A673 (cell line): ENCODE measurements at places on chromosomes 1 and 21.

DNA sequence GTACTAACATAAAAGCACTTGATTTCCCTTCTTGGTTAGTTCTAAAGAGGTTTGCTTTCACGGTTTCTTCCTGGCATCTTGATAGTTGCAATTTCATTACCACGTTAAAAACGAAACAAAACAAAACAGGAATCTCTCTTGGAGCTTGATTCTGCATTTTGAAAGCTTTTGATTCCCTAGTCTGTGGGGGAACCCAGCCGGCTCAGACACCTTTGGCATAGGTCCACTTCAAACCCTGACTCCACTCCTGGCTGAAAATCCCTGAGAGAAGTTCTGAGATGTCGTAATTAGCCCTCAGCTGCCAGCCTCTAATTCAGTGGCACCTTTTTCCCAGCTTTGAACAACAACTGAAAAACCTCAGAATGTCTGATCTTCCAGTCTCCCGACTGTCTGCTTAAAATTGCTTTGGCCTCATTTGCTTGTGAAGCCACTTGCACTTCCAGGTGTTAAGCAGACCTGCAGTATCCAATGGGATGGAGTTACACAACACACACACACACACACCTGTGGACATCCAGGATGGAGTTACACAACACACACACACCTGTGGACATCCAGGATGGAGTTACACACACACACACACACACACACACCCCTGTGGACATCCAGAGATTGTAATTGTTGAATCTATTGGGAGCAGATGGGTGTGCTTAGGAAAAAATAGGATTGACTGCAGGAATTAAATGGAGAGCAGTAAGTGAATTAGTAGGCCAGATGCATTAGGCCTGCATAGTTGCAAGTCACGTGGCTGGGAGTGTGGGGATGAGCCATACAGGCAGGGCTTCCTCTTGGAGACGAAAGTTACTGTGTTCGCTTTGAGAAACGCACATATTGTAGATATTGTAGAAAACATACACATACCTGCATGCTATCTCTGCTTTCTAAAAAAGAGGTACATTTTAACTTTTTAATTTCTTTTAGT, 285.6 kb upstream of the FMN2 start:
- H3K27me3 ChIP-seq = no peaks in the 10 kb centered on the region
- no peak overlapping the region for H3K27ac ChIP-seq
- no peak for DNase-seq
- H3K4me3 ChIP-seq = no peak overlapping the region
- H3K4me1 ChIP-seq = no peaks in the 10 kb centered on the region
- H3K36me3 ChIP-seq = no peaks in the 10 kb centered on the region

DNA sequence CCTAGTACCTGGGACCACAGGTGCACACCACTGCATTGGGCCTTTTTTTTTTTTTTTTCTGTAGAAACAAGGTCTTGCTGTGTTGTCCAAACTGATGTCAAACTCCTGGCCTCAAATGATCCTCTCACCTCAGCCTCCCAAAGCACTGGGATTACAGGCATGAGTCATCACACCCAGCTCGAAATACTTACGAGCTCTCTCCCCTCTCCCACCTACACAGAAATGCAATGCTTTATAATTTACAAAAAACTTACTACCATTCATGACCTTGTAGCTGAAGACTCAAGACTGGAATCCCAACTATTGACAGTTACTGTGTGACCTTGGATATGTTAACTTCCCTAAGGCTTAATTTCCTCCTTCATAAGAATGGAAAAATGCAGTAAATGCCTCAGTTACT, 18.7 kb downstream of the FOXJ3 start:
- DNase-seq = no peak
- H3K4me1 ChIP-seq = peaks cover 36% of the 10 kb centered on the region
- H3K27me3 ChIP-seq = no peaks in the 10 kb centered on the region
- H3K36me3 ChIP-seq = no peaks in the 10 kb centered on the region

DNA sequence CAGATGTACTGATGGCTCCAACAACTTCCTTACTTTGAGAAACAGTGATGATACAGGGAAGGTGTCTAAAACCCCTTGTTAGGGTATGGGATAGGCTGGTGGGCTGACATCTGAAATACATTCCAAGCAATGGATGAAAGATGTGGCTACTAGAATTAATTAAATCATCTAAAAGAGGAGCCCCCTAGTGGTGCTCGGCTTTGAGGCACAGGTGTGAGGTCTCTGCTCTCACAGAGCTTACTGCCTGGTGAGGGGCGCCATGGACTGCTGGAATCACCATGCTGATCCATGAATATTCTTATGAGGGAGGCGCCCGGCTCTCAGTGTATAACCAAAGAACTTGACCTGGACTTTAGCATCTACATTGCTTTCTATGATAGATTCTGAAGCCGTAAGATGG, 48.5 kb downstream of the GNG4 start:
- H3K4me3 ChIP-seq = no peak overlapping the region
- H3K27me3 ChIP-seq = no peaks in the 10 kb centered on the region
- peak; percentile 22 for DNase-seq
- H3K36me3 ChIP-seq = no peaks in the 10 kb centered on the region

DNA sequence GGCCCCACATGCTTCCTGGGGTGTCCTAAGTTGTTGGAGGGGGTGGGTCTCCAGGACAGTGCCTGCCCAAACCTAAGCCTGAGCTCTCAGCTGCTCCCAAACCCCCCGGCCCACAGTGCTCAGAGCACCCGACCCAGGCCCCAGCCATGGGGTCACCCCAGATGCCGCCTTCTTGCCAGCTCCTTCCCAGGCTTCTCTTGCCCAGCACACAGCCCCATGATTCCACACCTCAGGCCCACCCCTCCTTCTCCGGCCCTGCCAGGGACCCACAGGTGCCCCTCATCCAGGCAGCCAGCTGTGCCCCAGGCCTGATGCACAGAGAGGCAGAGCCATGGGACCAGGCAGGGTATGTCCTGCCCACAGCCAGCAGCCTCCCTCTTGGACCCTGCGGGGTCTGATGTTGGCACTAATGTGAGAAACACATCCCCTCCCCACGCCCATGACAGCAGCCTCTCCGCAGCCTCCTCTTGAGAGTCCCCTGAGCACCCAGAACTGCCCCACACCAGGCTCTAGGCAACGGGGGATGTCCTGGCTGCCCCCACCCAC, 4.9 kb downstream of the WNT9A start:
- no peak for DNase-seq
- no peak overlapping the region for H3K4me3 ChIP-seq
- H3K27me3 ChIP-seq = peaks cover 18% of the 10 kb centered on the region
- H3K4me1 ChIP-seq = no peaks in the 10 kb centered on the region
- H3K36me3 ChIP-seq = no peaks in the 10 kb centered on the region

DNA sequence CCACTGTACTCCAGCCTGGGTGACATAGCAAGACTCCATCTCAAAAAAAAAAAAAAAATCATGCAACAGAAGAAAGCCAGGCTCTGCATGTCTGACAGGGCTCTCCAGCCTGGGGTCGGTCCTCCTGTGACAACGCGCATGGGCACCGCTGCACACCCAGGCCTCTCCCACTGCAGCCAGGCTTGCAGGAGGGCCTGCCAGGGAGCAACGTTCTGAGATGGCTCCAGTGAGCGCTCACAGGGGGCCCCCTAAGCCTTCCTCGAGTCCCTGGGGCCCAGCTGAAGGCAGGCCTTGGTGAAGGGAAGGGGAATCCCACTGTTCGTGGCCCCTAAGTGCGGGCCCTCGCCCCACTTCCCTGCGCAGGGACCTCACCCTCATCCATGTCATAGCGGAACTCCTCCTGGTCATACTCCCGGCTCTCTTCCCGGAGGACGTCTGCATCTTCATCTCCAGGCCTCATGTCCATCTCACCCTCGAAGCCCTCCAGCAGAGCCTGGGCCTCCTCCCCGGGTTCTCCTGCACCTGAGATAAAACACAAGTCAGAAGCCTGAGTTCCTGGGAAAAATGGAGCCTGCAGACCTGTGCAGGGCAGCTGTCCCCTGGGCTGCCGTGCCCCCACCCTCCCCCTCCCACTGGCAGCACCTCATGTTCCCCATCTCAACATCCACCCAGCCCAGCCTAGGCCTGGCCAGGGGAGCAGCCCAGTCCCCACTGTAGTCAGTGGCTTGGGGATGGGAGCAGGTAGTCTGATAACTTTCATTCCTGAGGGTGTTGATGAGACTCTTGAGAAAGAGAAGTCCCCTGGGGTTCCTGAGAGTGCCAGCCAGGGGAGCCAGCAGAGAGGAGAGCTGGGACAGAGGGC, 20.3 kb downstream of the RSPH1 start:
- no peaks in the 10 kb centered on the region for H3K36me3 ChIP-seq
- no peak for DNase-seq
- no peak overlapping the region for H3K27ac ChIP-seq
- no peak overlapping the region for H3K4me3 ChIP-seq

DNA sequence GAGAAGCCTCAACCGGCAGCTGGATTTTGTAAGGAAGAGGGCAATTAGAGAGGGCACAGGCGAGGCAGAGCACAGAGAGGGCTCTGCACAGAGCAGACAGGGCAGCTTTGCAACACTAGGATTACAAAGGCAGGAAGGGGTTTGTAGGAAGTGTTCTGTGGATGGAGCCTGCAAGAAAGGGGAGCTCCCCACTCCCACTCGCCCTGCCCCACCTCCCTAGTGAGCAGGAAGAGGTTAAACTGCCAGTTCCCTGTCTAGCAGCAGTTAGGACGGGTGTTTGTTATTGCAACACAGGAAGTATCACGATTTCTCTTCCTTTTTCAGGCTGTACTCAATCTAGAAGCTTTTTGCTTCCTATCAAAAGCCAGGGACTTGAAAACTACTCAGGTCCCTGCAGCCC, 63.3 kb upstream of the LRRC8D start:
- H3K4me1 ChIP-seq = peaks cover 55% of the 10 kb centered on the region
- DNase-seq = peak; percentile 80
- H3K27ac ChIP-seq = no peak overlapping the region
- H3K27me3 ChIP-seq = no peaks in the 10 kb centered on the region
- H3K36me3 ChIP-seq = no peaks in the 10 kb centered on the region
- peak overlapping the region; percentile 9 for H3K4me3 ChIP-seq

GRCh38 chr1:91689641-91690481, 189.2 kb downstream of the CDC7 start:
- peaks cover 14% of the 10 kb centered on the region for H3K4me1 ChIP-seq
- no peak overlapping the region for H3K27ac ChIP-seq

- H3K4me1 ChIP-seq = no peaks in the 10 kb centered on the region
- no peaks in the 10 kb centered on the region for H3K36me3 ChIP-seq
- H3K4me3 ChIP-seq = no peak overlapping the region
- H3K27ac ChIP-seq = no peak overlapping the region
- H3K27me3 ChIP-seq = no peaks in the 10 kb centered on the region
- DNase-seq = no peak
Observed at GRCh38 chr21:18603261-18603660, 199.7 kb upstream of the TMPRSS15 start.

- H3K4me1 ChIP-seq = no peaks in the 10 kb centered on the region
- H3K27ac ChIP-seq = no peak overlapping the region
- no peaks in the 10 kb centered on the region for H3K36me3 ChIP-seq
Observed at GRCh38 chr21:16285605-16286126, 555.9 kb downstream of the USP25 start.

- no peaks in the 10 kb centered on the region for H3K27me3 ChIP-seq
- no peak overlapping the region for H3K27ac ChIP-seq
- H3K4me3 ChIP-seq = no peak overlapping the region
- DNase-seq = no peak
Observed at GRCh38 chr1:92466683-92467352, 19.9 kb downstream of the GFI1 start.

- H3K27me3 ChIP-seq = no peaks in the 10 kb centered on the region
- no peak for DNase-seq
- peaks cover 4% of the 10 kb centered on the region for H3K4me1 ChIP-seq
- peaks cover 9% of the 10 kb centered on the region for H3K36me3 ChIP-seq
Observed at GRCh38 chr21:37219761-37220432, 47.2 kb downstream of the VPS26C start.

GRCh38 chr1:70891051-70891843, 156.4 kb downstream of the PTGER3 start:
- no peaks in the 10 kb centered on the region for H3K36me3 ChIP-seq
- H3K27ac ChIP-seq = no peak overlapping the region
- peaks cover 31% of the 10 kb centered on the region for H3K4me1 ChIP-seq
- DNase-seq = no peak
- no peak overlapping the region for H3K4me3 ChIP-seq

DNA sequence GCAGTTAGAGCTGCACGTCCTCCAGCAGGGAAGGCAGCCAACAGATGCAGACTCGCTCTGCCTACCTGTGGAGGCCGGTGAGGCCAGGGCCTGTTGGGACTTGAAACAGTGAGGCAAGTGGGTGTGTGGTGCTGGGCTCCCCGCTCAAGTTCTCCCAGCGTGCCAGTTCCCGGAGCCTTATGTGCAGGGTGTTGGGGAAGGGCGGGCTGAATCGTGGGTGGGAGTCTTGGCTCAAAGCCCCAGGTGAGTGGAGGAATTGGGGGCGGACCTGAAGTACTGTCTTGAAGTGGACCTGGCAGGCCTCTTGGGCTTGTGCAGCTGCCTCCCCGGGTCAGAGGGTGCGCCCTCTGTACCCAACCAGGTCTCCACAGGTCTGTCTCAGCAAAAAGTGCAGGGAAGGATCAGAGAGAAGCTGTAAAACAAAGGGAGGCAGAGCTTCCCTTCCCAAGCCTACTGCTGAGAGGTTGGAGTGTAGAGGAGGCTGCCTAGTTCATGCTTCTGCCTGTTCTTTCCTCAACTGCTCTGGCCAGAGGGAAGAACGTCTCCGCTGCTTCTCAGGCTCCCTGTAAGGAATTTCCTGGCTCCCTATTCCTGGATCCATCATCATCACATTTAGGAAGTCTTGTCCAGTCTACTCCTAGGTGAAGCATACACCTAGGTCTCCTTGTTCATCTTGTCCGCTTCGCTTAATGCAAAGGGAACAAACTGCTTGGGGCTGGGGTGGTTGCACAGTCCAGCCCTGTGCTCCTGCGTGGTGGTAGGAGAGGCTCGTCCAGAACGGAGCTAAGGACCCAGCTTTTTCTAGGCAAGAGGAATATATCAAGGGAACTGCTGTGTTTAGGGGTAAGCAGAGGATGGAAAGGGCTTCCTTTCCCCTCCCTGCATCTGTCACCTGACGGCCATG, 14.9 kb downstream of the UTP11 start:
- H3K27ac ChIP-seq = peak overlapping the region; percentile 95
- peaks cover 34% of the 10 kb centered on the region for H3K36me3 ChIP-seq
- H3K4me1 ChIP-seq = peaks cover 78% of the 10 kb centered on the region
- H3K4me3 ChIP-seq = no peak overlapping the region
- DNase-seq = no peak

- H3K27me3 ChIP-seq = no peaks in the 10 kb centered on the region
- H3K27ac ChIP-seq = peak overlapping the region; percentile 55
- peaks cover 46% of the 10 kb centered on the region for H3K4me1 ChIP-seq
- H3K36me3 ChIP-seq = no peaks in the 10 kb centered on the region
- peak; percentile 91 for DNase-seq
Observed at GRCh38 chr1:31701091-31701736, 2.6 kb downstream of the COL16A1 start.
